Vagina (tissue), 2 donors: ENCODE measurements at places on chromosomes 16 and 17. TPM values are rescaled to one million over a fixed set of nuclear protein-coding genes. Genes with fewer than 3 reads are reported as not detected.
A peak's percentile ranks its signal among the peaks of the same experiment; 100 is the strongest.

Gene TMC7
- 1.7 TPM for total RNA-seq

- DNase-seq = no peak
- H3K27ac ChIP-seq = no peak overlapping the region
- no peak overlapping the region for H3K4me3 ChIP-seq
- H3K27me3 ChIP-seq = no peaks in the 10 kb centered on the region
These were observed 23.0 kb upstream of the PLCG2 start for GRCh38 chr16:81755915-81756614.

DNA sequence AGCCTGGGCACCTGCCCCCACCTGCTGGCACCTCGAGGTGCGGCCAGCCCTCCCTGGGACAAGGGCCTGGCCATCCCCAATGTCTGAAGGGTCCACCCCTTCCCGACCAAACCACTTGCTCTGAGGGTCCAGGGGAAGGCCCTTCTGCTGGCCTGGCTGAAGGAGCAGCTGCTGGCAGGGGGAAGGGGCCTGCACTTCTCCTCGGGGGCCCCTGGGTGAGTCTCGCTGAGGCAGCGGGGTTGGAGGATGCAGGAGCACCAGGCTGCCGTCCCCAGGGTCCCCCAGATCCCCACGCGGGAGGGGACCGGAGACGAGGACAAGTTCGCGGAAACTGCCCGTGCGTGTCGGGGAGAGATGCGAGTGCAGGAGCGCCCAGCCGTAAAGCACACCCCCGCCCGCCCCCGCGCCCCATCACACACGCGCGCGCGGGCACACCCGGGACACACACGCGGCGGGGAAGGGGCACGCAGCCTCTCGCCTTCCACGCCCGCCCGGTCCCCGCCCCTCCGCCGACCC lies 725 bp upstream of the CACNA1H start:
- DNase-seq = no peak
- H3K4me3 ChIP-seq = peak overlapping the region; percentile 38

DNA sequence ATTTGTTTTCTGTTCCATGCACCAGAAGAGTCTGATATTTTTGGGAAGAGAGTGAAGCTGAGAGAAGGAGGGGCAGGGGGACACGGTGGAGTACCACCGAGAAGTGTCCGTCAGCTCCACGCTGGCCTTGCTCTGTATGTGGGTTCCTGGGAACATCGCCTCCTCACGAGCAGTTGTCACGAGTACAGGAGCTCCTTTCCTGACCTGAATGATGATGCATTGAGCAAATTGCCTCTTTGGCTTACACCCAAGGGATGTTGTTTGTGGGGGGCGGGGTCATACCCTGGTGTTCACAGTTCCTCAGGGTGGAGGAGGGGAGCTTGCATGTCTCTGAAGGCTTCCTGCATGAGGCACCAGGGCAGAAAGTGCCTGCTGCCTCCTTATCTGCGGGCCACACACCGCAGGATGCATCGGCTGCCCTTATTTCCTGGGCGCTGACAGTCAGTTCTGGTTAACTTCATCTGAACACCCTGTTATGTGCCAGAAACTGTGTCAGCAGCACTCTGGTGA lies 36.2 kb downstream of the RGS9 start:
- no peaks in the 10 kb centered on the region for H3K36me3 ChIP-seq
- H3K4me3 ChIP-seq = no peak overlapping the region
- no peak overlapping the region for H3K27ac ChIP-seq
- no peaks in the 10 kb centered on the region for H3K4me1 ChIP-seq
- no peak for DNase-seq
- no peaks in the 10 kb centered on the region for H3K27me3 ChIP-seq

DNA sequence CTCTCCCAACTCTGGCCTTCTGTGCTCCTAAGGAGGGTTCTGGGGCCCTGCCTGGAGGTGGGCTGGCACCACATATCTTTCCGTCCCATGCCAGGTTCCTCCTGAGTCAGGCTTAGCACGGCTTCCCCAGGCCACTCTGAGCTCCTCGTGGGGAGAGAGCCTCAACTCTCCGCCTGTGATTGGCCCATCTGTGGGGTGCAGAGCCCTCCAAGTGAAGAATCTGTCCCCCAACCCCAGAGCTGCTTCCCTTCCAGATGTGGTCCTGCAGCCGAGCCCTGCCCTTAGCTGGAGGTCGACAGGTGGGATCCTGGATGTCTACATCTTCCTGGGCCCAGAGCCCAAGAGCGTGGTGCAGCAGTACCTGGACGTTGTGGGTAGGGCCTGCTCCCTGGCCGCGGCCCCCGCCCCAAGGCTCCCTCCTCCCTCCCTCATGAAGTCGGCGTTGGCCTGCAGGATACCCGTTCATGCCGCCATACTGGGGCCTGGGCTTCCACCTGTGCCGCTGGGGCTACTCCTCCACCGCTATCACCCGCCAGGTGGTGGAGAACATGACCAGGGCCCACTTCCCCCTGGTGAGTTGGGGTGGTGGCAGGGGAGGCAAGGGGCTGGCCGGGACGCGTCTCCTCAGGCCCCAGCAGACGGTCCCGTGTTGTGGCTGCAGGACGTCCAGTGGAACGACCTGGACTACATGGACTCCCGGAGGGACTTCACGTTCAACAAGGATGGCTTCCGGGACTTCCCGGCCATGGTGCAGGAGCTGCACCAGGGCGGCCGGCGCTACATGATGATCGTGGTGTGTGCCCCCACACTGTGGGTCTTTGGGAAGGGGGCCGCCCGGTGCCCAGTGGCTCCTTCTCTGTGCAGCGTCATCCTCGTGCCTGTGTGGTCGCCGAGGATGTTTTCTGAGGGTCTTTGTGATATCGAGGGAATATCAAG lies 6.9 kb downstream of the GAA start:
- H3K27me3 ChIP-seq = no peaks in the 10 kb centered on the region
- DNase-seq = no peak
- no peak overlapping the region for H3K27ac ChIP-seq

DNA sequence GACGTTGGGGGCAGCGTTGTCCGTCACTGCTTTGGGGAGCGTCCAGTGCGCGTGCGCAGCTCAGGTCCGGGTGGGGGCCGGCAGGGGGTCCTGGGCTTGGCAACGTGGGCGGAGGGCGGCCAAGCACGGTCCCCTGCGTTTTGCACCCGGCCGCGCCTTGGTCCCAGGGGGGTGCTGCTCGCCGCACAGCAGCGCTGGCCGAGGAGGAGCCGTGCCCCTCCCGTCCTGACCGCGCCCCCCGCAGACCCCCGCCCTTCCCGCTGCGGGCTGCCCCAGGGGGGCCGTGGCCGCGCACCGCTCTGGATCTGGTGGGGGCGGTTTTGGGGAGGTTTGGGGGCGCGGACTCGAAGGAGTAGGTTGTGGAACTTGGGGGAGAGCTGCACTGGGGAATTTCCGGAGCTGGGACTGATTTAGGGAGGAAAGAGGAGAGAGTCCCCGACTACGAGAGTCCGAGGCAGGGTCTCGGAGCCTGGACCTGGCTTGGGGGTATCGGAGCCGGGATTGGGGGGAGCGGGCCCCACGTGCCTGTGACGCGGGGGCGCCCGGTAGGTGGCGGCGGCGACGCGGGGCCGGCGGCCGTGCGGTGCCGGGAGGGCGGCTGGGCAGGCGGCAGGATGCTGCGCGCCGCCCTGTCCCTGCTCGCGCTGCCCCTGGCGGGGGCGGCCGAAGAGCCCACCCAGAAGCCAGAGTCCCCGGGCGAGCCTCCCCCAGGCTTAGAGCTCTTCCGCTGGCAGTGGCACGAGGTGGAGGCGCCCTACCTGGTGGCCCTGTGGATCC lies at the start of gene SLC9A5:
Gene SLC9A5, plus strand, starts transcription at position 579 of the 777 bp plus-strand sequence. Its CDS starts 36 bp downstream, at position 615.
- H3K4me3 ChIP-seq = peak within 1 kb of the TSS; percentile 92
- peaks cover 58% of the 10 kb centered on the region for H3K4me1 ChIP-seq
- peak within 1 kb of the TSS; percentile 59 for H3K27ac ChIP-seq
- DNase-seq = no peak
- no peaks in the 10 kb centered on the region for H3K27me3 ChIP-seq

DNA sequence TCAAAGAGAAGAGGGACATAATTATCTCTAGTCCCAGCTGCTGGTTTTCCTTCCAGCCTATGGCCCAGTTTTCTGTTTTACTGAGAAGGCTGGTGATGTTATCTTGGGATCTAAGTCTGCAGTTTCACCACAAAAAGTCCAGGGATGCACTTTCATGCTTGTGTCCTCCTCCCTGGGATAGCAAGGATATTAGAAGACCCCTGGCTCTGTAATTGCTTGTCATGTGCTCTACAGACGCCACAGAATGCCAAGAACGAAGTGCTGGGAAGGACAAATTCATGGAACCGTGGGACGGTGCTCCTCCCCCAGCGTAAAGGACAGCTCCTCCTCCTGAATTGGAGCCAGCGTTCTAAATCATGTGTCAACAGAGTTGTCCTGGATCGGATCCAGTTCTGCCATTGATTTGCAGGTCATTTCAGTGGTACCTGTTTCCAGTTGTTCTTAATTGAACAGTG lies 8.6 kb downstream of the MAPT start:
- peaks cover 5% of the 10 kb centered on the region for H3K4me1 ChIP-seq
- H3K36me3 ChIP-seq = no peaks in the 10 kb centered on the region
- H3K27ac ChIP-seq = no peak overlapping the region
- H3K27me3 ChIP-seq = no peaks in the 10 kb centered on the region
- no peak overlapping the region for H3K4me3 ChIP-seq

GRCh38 chr17:57514614-57515013 lies 230.5 kb downstream of the CCDC182 start:
- H3K4me1 ChIP-seq = no peaks in the 10 kb centered on the region
- no peaks in the 10 kb centered on the region for H3K36me3 ChIP-seq
- no peak overlapping the region for H3K27ac ChIP-seq

Gene ADAMTS18
- 0.25 TPM for total RNA-seq

DNA sequence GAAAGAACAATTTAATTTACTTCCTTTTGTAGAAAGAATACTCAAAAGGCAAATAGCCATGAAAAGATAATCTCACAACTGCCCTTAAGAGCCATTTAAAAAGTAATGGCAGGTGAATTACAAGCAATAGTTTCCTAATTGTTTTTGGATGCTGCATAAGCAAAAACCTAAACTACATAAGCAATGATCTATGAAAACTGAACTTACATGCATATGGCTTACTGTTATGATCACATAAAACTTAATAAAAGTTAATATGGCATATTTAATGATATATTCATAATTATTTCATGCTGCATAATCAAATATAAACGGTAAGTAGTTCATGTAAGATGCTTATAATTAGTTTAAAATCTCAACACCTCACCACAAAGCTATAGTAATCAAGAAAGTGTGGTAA lies 18.6 kb downstream of the BRCA1 start:
- no peak overlapping the region for H3K4me3 ChIP-seq
- H3K27ac ChIP-seq = no peak overlapping the region
- no peak for DNase-seq

GRCh38 chr17:63537991-63538692 lies 12.1 kb upstream of the DCAF7 start:
- H3K4me1 ChIP-seq = peaks cover 11% of the 10 kb centered on the region
- no peak overlapping the region for H3K4me3 ChIP-seq
- H3K27me3 ChIP-seq = peaks cover 6% of the 10 kb centered on the region
- H3K36me3 ChIP-seq = no peaks in the 10 kb centered on the region

- peak overlapping the region; percentile 22 for H3K27ac ChIP-seq
- no peaks in the 10 kb centered on the region for H3K36me3 ChIP-seq
- H3K27me3 ChIP-seq = no peaks in the 10 kb centered on the region
- H3K4me3 ChIP-seq = no peak overlapping the region
These were observed 32.5 kb upstream of the CCR7 start for GRCh38 chr17:40597556-40598300.

Gene CDH1
- total RNA-seq = 116 TPM

DNA sequence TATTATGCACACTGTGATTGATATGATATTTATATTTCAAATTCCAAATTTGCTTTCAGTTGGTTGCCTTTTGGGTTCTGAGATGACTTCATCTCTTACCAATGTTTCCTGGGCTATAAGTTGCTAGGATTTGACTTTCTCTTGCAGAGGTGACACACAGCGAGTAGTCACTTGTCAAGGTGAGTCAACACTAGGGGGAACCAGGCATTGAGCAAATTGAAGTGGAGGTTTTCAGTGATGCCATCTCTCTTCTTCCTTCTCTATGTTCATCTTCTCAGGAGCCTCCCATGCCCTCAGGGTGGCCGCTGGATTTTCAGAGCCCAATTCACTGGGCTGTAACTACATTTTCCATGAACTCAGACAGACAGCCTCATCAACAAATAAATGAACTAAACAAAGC lies 6.0 kb upstream of the CPD start:
- H3K27me3 ChIP-seq = no peaks in the 10 kb centered on the region
- H3K4me3 ChIP-seq = no peak overlapping the region
- no peaks in the 10 kb centered on the region for H3K36me3 ChIP-seq
- H3K27ac ChIP-seq = no peak overlapping the region
- H3K4me1 ChIP-seq = peaks cover 8% of the 10 kb centered on the region
- no peak for DNase-seq

DNA sequence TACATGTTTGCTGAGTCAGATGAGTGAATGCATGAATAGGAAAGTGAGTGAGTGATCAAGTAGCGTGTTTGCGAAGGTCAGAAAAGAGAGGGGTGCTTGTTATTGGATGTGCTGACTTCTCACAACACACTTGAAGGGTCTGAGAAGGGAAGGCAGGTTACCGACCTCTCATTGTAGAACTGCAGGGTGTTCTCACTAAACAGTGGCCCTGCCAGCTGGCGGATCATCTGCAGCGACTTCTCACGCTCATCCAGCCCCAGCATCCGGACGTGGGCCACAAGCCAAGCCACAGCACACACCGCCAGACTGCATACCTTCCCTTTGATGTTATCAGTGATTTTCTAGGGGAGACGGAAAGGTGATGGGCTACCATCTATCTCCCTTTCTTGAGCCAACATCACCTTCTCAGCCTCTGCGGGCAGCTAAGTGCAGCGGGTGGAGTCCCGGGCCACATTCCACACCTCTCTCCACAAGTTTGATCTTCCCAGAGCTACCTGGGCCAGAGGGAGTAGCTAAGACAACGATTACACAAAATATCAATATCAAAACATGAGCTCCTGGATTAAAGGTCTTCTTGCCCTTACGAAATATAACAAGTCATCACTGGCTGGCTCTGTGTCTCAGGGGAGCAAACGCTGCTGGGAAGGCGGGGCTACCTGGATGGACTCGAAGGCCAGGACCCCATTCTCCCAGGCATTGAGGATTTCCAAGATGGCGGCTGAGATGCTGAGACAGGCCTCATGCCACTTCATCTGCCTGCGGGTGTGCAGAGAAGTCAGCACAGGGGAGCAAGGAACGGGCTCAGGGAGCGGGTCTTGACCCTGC lies 11.0 kb downstream of the CSF3 start:
- H3K27ac ChIP-seq = peak overlapping the region; percentile 37
- H3K36me3 ChIP-seq = peaks cover 47% of the 10 kb centered on the region
- no peaks in the 10 kb centered on the region for H3K27me3 ChIP-seq

DNA sequence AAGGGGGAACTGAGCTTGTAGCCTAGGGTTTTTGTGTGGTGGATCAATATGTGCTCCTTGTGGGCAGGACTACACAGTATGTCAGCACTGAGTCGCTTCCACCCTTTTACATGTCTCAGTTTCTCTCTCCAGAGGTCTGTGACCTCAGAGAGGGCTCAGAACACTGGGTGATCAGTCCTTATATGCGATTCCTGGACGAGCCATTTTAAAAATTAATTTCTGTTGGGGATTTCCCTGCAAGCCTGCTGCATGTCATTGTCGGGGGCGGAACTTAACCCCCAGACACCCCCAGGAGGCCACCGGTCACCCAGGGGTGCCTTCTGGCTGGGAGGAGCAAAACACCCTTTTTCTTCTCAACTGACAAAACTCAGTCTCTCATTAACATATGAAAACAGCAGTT lies 14.1 kb downstream of the DHRS7B start:
- H3K4me1 ChIP-seq = no peaks in the 10 kb centered on the region
- no peak overlapping the region for H3K27ac ChIP-seq
- H3K27me3 ChIP-seq = no peaks in the 10 kb centered on the region
- DNase-seq = no peak
